Cortex of kidney (tissue), 1 donor: ENCODE measurements at places on chromosomes 5 and 9.

- DNase-seq = no peak
Measured at GRCh38 chr9:18761742-18762300, 271.2 kb downstream of the SAXO1 start.

- DNase-seq = no peak
Measured at GRCh38 chr5:172678902-172679301, 37.8 kb downstream of the NEURL1B start.

DNA sequence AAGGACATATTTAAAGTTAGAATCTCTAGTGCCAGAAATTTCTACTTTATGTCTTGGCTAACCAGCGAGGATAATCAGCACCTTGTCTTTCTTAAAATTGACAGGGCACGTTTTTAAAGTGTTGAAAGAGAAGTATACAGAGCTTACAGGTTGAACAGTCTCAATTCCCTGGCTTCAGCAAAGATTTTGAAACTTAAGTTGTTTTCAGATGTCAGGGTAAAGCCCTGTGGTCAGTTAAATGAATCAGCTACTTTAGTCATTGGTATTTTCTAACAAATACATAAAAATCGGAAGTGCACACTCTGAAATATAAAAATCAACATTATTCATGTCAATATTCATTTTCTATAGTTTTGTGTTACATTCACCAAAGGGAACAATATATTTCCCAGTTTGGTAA is 29.1 kb downstream of the SNCAIP start:
- DNase-seq = no peak

GRCh38 chr9:127858041-127858512 is 3.6 kb upstream of the ENG start:
- no peak for DNase-seq

GRCh38 chr9:121968056-121968455 is 125.1 kb downstream of the TTLL11 start:
- DNase-seq = no peak

DNA sequence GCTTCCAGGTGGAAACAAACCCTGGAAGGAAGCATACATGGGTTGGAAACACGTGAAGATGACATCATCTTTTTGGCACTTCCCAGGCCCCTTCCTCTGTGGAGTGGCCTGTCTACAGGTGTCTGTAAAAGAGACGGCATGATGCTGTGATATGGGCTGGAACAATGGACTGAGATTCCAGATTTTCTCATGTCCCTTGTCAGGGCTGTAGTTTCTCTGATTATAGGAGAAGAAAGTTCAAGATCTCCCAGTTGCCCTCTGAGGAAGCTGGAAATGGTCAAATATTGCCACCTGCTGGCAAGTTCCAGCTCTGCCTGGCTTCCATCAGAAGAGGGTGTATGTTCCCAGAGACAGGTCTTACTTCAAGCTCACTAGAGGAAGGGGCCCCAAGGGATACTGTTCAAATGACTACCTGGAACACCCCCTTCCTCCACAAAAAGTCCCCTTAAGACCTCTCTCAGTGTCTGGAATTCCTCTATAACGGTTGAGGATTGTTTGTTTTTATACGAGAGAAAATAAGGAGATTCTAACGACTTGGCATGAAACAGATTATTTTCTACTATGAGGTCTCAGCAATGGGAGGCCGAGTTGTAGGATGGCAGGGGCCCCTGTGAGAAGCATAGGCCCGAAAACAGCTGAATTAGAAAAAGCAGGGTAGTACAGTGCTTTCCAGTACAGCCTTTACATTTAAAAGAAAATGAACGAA is 7.3 kb upstream of the ANXA6 start:
- DNase-seq = no peak

- DNase-seq = no peak
Measured at GRCh38 chr5:107639990-107640389, 30.7 kb downstream of the EFNA5 start.

DNA sequence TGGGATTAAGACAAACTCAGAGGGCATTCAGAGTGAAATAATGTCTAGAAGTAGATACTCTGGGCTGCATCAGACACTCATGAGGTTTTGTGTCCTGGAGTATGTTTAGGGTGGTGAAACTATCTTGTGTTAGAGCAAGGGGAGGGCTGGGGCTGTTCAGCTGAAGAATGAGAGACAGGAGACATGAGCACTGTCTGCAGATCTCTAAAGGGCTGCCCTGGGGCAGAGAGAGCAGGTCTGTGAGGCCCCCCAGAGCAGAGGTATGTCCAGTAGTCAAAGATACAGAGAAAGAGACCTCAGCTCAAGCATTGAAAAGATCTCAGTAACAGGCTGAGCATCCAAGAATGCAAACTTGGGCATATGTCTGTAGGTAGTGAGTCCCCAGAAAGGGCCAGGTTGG is 45.9 kb upstream of the SHB start:
- no peak for DNase-seq

GRCh38 chr5:95471487-95471886 is 80.3 kb downstream of the FAM81B start:
- no peak for DNase-seq

- no peak for DNase-seq
Measured at GRCh38 chr9:126664900-126665643, 51.3 kb downstream of the LMX1B start.

- DNase-seq = no peak
Measured at GRCh38 chr5:141603923-141604717, 14.7 kb downstream of the DIAPH1 start.

GRCh38 chr5:106656821-106657220 is 1013.9 kb downstream of the EFNA5 start:
- DNase-seq = no peak
